ENCODE measurements at places on chromosomes 4 and X. TPM values are rescaled to one million over a fixed set of nuclear protein-coding genes. Genes with fewer than 3 reads are reported as not detected.
A peak's percentile ranks its signal among the peaks of the same experiment; 100 is the strongest.

The SCOC gene
- 36.8 TPM for total RNA-seq

The NHS gene
- 2.5 TPM for total RNA-seq

DNA sequence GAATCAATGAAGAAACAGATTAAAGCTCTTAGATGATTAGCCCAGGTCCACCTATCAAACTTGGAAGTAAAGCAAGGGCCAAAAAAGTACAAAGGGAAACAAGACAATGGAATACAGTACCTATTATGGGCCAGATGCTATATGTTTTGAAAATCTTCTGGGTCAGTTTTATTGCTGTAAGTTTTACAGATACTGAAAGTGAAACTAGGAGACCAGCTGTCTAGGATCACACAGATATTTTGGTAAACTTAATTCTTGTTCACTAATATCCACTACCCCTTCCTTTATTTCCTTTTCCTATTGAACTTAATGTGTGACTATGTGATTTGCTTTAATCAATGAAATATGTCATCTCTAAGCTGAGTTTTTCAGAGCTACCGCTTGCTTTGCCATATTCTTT lies 505.4 kb upstream of the PITX2 start:
- H3K36me3 ChIP-seq = no peaks in the 10 kb centered on the region
- H3K4me3 ChIP-seq = no peak overlapping the region
- no peak overlapping the region for H3K27ac ChIP-seq
- H3K27me3 ChIP-seq = no peaks in the 10 kb centered on the region

- no peaks in the 10 kb centered on the region for H3K36me3 ChIP-seq
- no peak for DNase-seq
- no peaks in the 10 kb centered on the region for H3K27me3 ChIP-seq
- no peak overlapping the region for H3K4me3 ChIP-seq
- H3K4me1 ChIP-seq = no peaks in the 10 kb centered on the region
These were observed 25.6 kb upstream of the TBC1D19 start for GRCh38 chr4:26558166-26558895.

DNA sequence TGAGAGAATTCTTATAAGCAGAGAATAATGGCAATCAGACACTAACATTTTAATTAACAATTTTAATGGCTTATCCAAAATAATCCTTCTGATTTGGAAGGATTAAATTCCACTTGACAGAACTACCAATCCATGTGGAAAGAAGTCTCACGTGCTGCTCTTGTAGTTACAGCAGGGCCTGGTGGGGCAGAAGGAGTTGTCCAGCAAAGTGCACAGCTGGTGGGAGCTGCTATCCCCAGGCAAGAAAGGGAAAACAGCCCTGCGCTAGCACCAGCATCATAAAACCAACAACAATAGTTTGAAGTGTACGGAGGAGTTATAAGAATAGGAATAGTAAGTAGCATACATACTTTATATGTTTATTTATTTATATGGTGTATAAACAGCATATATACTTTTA lies 127.4 kb upstream of the TRIM2 start:
- H3K4me3 ChIP-seq = no peak overlapping the region
- H3K27ac ChIP-seq = no peak overlapping the region
- DNase-seq = no peak
- H3K27me3 ChIP-seq = no peaks in the 10 kb centered on the region
- H3K4me1 ChIP-seq = no peaks in the 10 kb centered on the region

GRCh38 chr4:27149541-27150212 lies 289.0 kb downstream of the STIM2 start:
- no peak overlapping the region for H3K4me3 ChIP-seq
- no peaks in the 10 kb centered on the region for H3K4me1 ChIP-seq
- no peak overlapping the region for H3K27ac ChIP-seq
- H3K36me3 ChIP-seq = no peaks in the 10 kb centered on the region
- DNase-seq = no peak

- H3K27me3 ChIP-seq = no peaks in the 10 kb centered on the region
- no peak for DNase-seq
- H3K4me3 ChIP-seq = peak overlapping the region; percentile 88
- H3K36me3 ChIP-seq = no peaks in the 10 kb centered on the region
These were observed 69.6 kb downstream of the NOCT start for GRCh38 chr4:139085141-139085540.

- no peaks in the 10 kb centered on the region for H3K36me3 ChIP-seq
- H3K27me3 ChIP-seq = no peaks in the 10 kb centered on the region
- no peak overlapping the region for H3K4me3 ChIP-seq
- no peak overlapping the region for H3K27ac ChIP-seq
These were observed 42.5 kb downstream of the UNC5C start for GRCh38 chr4:95506264-95506663.

- no peaks in the 10 kb centered on the region for H3K27me3 ChIP-seq
- DNase-seq = no peak
- H3K36me3 ChIP-seq = no peaks in the 10 kb centered on the region
- H3K4me1 ChIP-seq = no peaks in the 10 kb centered on the region
- no peak overlapping the region for H3K4me3 ChIP-seq
These were observed 7.6 kb downstream of the EIF4E start for GRCh38 chr4:98921292-98921691.
